ENCODE measurements at places on chromosomes 5 and 9.

DNA sequence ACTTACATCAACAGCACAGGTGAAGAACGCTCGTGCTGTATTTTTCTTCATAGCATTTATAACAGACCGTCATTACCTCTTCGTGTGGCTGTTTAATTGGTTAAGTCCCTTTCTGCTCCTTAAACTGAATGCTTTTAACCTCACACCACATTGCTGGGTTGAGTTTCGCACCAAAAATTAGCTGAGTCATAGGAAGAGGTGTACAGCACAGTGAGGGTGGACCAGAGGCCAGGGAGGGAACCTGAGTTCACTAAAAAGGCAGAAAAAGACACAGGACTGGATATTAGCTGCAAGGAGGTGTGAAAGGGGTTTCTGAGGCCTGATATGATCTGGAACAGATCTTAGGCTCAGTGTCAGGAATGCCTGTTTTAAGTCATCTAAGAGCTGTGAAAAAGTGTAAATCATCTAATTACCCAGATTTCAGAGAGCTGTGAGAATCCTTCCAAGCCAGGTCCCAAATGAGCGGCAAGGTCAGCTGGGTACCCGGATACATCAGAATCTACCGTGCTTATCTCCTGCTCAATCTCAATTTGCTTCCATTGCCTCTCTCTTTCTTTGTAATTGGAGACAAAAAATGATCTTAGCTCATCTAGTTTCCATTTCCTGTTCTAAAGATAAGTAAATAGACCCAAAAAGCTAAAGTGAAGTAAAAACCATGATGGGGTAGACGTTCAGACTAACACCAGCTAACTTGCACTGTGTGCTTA, 7.1 kb upstream of the CFAP90 start:
- no peak for DNase-seq

DNA sequence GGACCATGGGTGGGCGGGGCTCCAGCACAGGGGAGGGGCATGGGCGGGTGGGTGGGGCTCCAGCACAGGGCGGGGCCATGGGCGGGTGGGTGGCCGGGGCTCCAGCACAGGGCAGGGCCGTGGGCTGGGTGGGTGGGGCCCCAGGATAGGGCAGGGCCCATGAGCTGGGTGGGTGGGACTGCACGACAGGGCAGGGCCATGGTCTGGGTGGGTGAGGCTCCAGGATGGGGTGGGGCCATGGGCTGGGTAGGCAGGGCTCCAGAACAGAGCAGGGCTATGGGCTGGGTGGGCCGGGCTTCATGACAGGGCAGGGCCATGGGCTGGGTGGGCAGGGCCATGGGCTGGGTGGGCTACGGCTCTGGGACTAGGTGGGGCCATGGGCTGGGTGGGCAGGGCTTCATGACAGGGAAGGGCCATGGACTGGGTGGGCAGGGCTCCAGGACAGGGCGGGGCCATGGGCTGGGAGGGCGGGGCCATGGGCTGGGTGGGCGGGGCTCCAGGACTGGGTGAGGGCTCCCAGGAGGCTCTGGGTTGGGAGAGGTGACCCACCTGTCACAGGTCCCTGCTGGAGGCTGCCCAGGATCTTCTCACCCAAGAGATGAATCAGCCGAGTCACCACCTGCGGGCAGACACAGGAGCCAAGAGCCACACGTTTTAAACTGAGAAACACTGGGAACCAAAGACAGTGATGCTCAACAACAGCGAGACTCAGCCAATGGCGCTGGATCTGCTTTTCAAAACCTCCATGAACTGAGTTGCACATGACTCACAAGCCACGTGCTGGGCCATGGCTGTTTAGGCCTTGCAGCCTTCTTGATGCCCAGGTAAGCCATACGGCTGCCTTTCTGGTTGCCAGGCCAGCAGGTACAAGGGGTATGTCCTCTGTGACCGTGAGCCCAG, 33.6 kb upstream of the NSMF start:
- DNase-seq: no peak

DNA sequence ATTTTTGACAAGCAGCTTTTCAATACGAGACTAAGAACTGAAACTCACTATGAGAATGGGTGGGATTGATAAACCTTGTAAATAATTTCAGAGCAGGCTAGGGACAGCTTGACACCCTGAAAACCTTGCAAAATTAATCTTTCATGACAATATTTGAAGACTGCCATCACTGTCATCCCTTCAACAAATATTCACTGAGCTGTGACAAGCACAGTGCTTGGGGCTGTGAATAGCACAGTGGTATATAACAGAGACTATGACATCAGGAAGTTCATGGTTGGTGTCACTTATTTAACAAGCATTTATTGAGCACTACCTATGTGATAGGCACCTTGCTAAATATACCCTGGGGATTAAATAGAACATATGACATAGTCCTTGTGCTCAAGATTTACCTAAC, 741.0 kb upstream of the RIOK2 start:
- no peak for DNase-seq

DNA sequence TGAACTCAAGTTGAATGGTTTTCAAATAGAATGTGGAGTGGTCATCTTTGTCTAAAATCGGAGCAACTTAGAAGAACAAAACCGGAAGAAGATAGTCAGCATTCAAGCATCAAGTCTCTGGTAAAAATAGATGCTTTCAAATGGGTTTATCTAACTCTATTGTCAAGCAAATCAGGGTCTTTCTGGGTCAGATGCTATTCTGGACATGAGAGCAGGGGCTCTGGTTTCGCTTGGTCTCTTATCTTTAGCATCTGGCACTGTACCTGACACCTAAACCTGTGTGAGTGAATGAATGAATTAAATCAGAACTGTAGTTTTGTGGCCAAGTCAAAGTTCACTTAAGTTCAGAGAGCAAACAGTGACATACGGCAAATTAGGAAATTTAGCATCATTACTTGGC, 173.5 kb downstream of the SLIT3 start:
- no peak for DNase-seq

- DNase-seq: no peak
Measured at GRCh38 chr5:139315056-139315615, 21.6 kb downstream of the MATR3 start.

DNA sequence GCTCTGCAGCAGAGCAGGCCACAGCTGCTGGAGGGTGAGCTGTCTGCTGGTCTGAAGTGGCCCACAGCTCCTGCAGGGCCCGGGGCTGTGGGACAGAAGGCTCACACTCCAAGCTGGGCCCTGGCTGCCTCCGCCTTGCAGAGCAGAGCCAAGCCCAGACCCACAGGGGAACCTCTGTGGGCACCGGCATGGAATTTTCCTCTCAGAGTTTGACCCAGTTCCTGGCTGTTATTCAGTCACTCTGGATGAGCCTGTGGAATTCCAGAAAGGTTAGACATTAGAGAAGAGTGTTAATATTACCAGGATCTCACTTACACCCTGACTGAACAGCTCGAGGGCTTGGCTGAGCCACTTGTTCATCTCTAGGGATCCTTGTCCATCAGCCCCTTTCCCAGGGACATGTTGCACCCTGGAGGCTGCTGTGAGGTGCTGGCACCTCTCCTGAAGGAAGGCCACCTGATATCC, 17.5 kb downstream of the IL9 start:
- no peak for DNase-seq

DNA sequence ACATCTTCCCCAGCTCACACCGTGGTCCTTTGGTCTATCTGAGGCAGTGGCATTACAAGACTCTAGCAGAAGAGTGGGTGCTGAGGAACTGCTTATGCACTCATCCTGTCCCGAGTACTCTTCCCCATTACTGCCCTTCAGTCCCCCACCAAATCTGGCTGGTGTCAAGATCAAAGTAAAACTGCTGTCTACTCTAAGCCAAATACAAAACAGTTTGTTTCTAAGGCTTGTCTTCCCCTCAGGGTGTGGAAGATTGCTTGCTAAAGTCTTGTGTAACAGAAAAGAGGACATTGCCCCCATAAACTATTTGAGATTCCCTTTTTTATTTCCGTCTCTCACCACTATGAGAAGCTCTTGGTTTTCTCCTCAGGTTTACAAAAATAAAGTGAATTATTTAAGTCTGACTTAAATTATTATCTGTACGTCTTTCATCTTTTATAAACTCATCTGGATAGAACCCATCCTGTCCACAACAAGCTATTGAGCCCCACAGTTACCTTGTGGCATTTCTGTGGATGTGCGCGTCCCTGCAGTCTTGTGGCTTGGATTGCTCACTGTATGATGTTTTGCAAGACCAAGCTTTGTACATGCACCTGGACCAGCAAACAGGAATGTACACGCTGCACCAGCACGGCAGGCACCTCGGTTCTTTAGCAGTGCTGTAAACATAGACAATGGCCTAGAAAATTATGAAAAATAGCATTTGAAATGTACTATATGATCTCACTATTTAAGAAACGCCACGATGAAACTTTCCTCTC, 61.0 kb downstream of the CYSTM1 start:
- DNase-seq: no peak

DNA sequence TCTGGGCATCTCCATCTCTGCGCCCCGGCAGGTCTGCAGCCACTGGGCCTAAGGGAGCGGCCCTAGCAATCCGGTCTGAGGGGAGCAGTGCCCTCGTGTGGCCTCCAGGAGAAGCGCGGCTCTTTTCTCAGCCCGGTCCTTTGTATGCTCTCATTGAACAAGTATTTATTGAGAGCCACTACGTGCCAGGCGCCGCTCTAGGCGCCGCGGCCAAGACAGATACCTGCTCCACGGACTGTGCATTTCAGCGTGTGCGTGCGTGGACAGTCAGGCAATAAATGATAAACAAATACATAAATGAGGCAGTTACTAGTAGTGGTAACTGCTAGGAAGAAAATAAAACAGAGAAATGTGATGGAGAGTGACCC, 2.3 kb upstream of the SLC4A9 start:
- peak; percentile 81 for DNase-seq

GRCh38 chr9:98652741-98653140, 56.0 kb downstream of the GABBR2 start:
- DNase-seq: no peak

DNA sequence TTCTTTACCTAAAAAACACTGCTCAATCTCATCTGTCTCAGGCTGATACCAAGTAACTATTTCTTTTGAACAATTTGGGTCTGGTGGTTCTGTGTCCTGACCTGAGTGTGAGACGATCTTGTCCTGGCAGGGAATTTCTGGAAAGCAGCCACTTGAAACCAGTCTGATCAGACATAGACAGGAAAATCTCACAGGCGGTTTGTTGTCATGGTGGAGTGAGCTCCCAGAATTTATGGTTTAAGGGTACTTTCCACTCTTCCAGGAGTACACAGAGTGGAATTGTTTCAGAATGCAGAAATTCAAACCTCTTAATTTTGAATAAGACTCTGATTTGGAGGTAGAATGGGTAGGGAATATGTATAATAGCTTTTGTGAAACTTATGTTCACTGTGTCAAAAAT, 268.2 kb downstream of the ISL1 start:
- no peak for DNase-seq

GRCh38 chr5:74556006-74556405, 84.5 kb downstream of the ENC1 start:
- no peak for DNase-seq

DNA sequence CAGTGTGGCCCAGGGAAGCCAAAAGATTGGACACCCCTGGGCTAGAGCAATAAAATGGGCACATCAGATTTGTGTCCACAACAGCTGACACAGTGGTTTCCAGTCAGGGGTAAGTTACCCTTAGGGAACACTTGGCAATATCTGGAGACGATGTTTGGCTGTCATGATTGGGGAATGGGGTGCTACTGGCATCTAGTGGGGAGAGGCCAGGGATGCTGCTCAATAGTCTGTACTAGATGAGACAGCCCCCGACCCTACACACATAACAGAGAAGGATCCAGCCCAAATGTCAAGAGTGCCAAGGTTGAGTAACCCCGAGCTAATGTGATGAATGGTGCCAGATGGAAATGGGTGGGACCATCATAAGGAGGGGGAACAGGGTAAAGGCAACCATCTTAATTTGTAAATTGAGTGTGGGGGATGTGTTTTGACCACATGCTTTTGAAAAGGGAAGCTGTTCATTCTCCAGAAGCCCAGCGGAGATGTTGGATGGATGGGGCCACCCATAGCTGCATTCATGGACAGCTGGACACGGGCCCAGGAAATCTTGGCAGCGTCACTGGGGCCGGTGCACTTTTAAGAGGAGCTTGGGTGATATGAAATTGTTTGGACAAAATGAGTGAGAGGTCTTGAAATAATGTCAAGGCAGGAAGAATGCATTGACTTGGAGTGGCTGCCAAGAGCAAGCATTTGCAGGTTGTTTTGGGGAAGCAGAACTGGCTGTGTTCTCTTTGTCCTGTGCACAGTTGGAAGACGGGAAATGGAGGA, 33.4 kb downstream of the SYK start:
- DNase-seq: no peak

DNA sequence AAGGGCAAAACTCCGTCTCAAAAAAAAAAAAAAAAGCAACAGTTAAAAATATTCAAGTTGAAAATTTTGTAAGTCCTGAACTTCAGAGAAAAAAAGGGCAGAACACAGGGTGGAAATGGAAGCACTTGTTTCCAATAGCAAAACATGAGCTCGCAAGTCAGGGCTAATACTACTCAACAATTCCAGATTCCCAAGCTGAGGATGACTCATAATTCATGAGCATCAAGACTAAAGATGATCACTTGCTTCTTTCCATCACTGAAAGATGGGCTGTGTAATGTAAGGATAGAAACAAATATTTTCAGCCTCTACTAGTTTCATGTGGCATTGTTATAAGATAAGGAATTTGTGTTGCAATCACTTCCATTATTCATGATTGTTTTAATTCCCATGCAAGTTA, 33.5 kb upstream of the FST start:
- no peak for DNase-seq

DNA sequence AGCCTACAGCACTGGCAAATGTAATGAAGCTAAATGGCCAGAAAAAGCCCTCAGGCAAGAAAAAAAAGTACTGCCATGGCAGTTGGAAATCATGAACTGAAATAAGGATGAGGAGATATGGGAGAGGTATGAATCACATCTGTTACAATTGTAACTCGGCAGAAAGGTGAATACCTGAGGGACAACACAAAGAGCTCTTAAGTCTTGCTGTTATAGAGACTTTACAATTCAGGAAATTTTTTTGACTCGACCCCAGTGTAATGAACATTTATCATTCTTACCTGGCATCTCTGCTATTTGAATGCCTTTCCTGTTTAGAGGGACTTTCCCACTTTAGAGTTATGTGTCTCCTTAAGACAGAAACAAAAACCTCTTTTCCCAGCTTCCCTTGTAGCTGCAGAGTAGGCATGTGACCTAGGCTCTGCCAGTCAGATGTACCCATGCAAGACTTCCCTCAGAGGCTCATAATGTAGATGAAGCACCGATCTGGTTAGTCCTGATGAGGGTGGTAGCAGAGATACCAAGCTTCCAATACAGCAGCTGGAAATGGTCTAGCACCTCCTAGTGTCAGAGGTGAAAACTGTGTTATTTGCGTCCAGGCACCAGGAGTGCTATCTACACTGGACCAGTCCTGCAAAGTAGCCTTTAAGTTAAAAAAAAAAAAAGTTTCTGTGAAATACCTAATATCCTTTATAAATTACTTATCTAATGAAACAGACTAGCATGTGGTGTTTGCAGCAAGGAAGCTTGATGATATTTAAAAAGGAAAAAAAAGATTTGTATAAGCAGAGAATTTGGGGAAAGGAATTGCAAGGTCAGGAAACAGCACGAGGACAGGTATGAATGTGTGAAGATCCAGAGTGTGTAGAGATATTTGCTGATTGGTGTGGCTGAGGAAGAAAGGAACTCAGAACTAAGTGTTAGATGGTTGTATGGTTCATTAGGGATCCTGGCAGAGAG, 146.9 kb upstream of the SLC1A3 start:
- DNase-seq: no peak
